ENCODE measurements at places on chromosomes 7 and 10.
A peak's percentile ranks its signal among the peaks of the same experiment; 100 is the strongest.

GRCh38 chr7:28550580-28551186 lies 138.4 kb downstream of the CREB5 start:
- no peaks in the 10 kb centered on the region for H3K4me1 ChIP-seq
- H3K27me3 ChIP-seq: peaks cover 22% of the 10 kb centered on the region
- no peak overlapping the region for H3K27ac ChIP-seq
- no peaks in the 10 kb centered on the region for H3K36me3 ChIP-seq
- no peak overlapping the region for H3K4me3 ChIP-seq

- H3K27me3 ChIP-seq: no peaks in the 10 kb centered on the region
- peaks cover 7% of the 10 kb centered on the region for H3K4me1 ChIP-seq
- H3K36me3 ChIP-seq: no peaks in the 10 kb centered on the region
- H3K27ac ChIP-seq: no peak overlapping the region
- DNase-seq: no peak
Measured at GRCh38 chr10:63671317-63671937, 150.2 kb downstream of the REEP3 start.

- no peak for DNase-seq
- no peak overlapping the region for H3K27ac ChIP-seq
- no peak overlapping the region for H3K4me3 ChIP-seq
- H3K4me1 ChIP-seq: peaks cover 27% of the 10 kb centered on the region
- H3K27me3 ChIP-seq: no peaks in the 10 kb centered on the region
Measured at GRCh38 chr7:30221764-30222163, 62.6 kb upstream of the ZNRF2 start.

- H3K27ac ChIP-seq: no peak overlapping the region
- no peaks in the 10 kb centered on the region for H3K36me3 ChIP-seq
- peaks cover 4% of the 10 kb centered on the region for H3K4me1 ChIP-seq
- peak; percentile 28 for DNase-seq
- no peak overlapping the region for H3K4me3 ChIP-seq
- H3K27me3 ChIP-seq: no peaks in the 10 kb centered on the region
Measured at GRCh38 chr10:119333146-119333792, 125.9 kb downstream of the GRK5 start.

- no peaks in the 10 kb centered on the region for H3K36me3 ChIP-seq
- H3K4me1 ChIP-seq: peaks cover 17% of the 10 kb centered on the region
- no peak overlapping the region for H3K27ac ChIP-seq
- DNase-seq: peak; percentile 45
- H3K27me3 ChIP-seq: no peaks in the 10 kb centered on the region
Measured at GRCh38 chr10:91551856-91552255, 81.0 kb downstream of the PPP1R3C start.

- H3K4me3 ChIP-seq: no peak overlapping the region
- no peak for DNase-seq
- no peaks in the 10 kb centered on the region for H3K36me3 ChIP-seq
- H3K4me1 ChIP-seq: peaks cover 4% of the 10 kb centered on the region
- H3K27me3 ChIP-seq: peaks cover 24% of the 10 kb centered on the region
Measured at GRCh38 chr10:132865171-132865631, 77.2 kb downstream of the CFAP46 start.

DNA sequence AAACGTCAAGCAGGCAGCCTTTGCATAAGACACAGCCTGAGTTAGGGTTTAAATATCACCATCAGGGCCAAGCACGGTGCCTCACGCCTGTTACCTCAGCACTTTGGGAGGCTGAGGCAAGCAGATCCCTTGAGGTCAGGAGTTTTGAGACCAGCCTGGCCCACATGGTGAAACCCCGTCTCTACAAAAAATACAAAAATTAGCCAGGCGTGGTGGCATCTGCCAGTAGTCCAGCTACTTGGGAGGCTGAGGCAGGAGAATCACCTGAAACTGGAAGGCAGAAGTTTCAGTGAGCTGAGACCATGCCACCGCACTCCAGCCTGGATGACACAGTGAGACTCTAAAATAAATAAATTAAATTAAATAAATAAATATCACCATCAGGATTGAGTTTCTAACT lies 33.0 kb downstream of the SRPK2 start:
- H3K4me3 ChIP-seq: no peak overlapping the region
- no peaks in the 10 kb centered on the region for H3K36me3 ChIP-seq
- H3K27me3 ChIP-seq: no peaks in the 10 kb centered on the region
- no peak for DNase-seq
- H3K4me1 ChIP-seq: peaks cover 33% of the 10 kb centered on the region
- peak overlapping the region; percentile 35 for H3K27ac ChIP-seq

GRCh38 chr10:110695539-110695886 lies 51.4 kb downstream of the RBM20 start:
- H3K36me3 ChIP-seq: no peaks in the 10 kb centered on the region
- H3K4me3 ChIP-seq: no peak overlapping the region
- no peak for DNase-seq
- H3K27me3 ChIP-seq: peaks cover 4% of the 10 kb centered on the region
- H3K4me1 ChIP-seq: no peaks in the 10 kb centered on the region
- no peak overlapping the region for H3K27ac ChIP-seq

DNA sequence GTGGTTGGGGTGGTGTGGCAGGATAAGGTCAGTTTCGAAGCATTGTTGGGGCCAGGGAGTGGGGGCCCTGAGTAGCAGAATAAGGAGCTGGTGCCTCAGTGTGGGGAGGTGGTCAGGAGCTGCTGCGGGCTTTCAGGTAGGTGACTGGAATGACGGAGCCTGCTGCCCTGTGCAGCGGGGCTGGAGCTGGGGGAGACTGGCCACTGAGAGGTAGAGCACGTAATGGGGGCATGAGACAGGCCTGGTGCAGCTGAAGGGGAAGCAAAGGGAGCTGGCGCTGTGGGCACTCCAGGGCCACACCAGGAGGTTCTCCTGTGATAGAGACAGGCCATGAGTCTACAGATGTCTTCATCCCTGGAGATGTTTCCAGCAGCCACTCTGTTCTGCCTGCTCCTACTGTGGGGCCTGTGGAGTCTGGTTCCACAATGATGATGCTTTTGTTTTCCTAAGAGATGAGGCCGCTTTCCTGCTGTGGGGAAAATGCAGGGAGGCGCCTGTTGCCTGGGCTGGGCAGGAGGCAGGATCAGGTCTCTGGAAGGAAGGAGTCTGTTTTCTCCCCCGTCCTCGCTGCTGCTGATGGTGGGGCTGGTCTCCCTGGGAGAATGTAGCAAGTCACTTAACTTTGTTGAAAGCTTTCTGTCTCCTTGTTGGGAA lies 31.1 kb downstream of the NUB1 start:
- no peaks in the 10 kb centered on the region for H3K4me1 ChIP-seq
- no peak overlapping the region for H3K4me3 ChIP-seq
- H3K27ac ChIP-seq: peak overlapping the region; percentile 65
- H3K36me3 ChIP-seq: peaks cover 46% of the 10 kb centered on the region
- H3K27me3 ChIP-seq: no peaks in the 10 kb centered on the region
- DNase-seq: no peak

- H3K4me1 ChIP-seq: no peaks in the 10 kb centered on the region
- peak; percentile 64 for DNase-seq
- H3K27ac ChIP-seq: no peak overlapping the region
Measured at GRCh38 chr10:64430690-64431323, 909.6 kb downstream of the REEP3 start.

Data from MCF 10A (cell line).